Fibroblast of upper back skin (primary cell): ENCODE measurements at places on chromosomes 1 and 21.
A peak's percentile ranks its signal among the peaks of the same experiment; 100 is the strongest.

GRCh38 chr1:228463559-228464455 is 23.4 kb upstream of the RNF187 start:
- no peak for DNase-seq

- no peak for DNase-seq
These were observed 23.6 kb upstream of the DDX59 start for GRCh38 chr1:200693327-200693726.

GRCh38 chr1:20093940-20094391 is 24.0 kb downstream of the PLA2G5 start:
- DNase-seq = no peak

- DNase-seq = no peak
These were observed 2.7 kb downstream of the STUM start for GRCh38 chr1:226551299-226551698.

- no peak for DNase-seq
These were observed 13.8 kb downstream of the CNIH3 start for GRCh38 chr1:224629965-224630364.

- DNase-seq = no peak
These were observed 137.7 kb downstream of the RUNX1 start for GRCh38 chr21:34911360-34911759.

GRCh38 chr1:190464690-190465089 is 13.0 kb downstream of the BRINP3 start:
- DNase-seq = no peak

- DNase-seq = peak; percentile 90
These were observed 96.9 kb downstream of the ATP6V1G3 start for GRCh38 chr1:198443365-198444233.

GRCh38 chr1:20867847-20868246 is 80.7 kb upstream of the HP1BP3 start:
- DNase-seq = peak; percentile 47

DNA sequence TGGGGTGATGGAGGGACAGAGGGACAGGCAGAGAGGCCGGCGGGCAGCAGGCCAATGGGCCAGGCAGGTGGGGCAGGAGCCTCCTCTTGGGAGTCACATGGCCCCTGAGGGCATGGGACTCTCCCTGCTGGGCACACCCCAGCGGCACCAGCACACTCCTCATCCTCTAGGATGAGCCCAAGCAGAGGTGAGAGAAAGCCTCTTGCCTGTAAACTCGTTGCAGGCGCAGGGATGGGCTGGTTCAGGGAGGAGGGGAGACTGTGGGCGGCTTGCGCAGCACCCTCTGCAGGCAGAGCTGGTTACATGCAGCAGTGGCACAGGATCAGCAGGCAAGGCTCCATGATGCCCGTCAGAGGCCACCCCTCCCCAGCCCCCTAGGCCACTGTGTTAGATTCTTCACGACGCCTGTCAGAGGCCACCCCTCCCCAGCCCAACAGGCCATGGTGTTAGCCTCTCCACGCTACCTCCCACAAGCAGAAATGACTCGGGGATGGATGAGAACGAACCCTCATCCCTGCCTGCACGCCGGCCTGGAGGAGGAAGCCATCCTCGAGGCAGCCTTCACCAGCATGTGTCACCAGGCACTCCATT is 209.7 kb upstream of the VAMP3 start:
- peak; percentile 22 for DNase-seq
